EH (cell line): ENCODE measurements at places on chromosomes 2 and 18.

GRCh38 chr2:204129591-204130294, 193.2 kb downstream of the ICOS start:
- DNase-seq: no peak

GRCh38 chr2:64400733-64401528, 53.0 kb upstream of the LGALSL start:
- DNase-seq: no peak

DNA sequence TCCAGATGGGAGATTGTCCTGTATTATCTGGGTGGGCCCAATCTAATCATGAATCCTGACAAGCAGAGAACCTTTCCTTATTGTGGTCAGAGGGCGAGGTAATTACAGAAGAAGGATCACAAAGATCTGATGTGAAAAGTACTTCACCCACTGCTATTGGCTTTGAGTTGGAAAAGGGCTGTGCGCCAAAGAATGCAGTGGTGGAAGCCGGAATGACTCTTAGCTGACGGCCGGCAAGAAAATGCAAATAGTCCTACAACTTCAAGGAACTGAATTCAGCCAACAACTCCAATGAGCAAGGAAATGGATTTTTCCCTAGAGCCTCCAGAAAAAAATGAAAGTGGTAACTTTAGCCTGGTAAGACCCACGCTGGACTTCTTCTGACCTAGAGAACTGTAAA, 67.3 kb downstream of the CTNNA2 start:
- no peak for DNase-seq

DNA sequence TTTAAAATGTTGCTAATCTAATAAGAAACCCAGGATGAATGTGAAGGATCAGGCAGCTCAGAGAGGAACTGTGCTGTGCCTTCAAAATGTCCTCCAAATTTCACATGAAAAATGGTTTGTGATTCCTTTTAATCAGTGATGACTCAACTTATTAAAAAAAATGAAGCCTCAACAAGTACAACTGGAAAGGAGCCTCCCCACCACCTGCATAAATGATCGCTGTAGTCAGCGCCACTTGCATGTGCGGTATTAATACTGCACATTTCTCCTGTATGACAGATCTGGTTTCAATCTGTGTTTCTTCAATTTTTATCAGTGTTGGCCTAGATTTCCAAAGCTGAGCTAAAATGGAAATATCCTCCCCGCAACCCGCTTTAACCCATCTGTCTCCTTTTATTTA, 115.0 kb upstream of the TMEM200C start:
- peak; percentile 7 for DNase-seq

DNA sequence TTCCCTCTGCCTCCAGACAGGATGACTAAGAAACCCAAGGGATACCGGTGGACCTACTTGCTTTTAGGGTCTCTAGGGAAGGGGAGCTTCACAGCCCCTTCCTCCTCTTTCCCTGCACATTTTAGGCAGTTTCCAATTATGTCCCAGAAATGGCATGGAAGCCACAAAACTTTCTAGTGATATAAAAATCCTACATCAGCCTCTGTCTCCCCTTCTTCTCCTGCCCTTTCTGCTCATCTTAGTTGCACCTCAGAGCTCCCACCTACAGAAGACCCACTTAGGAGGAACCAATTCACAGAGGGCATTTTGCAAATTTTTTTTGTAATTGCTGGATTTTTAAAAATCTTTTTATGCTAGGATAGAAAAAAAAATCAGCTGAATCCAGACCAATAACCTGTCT, 263.1 kb downstream of the TNS1 start:
- no peak for DNase-seq
